ENCODE measurements at places on chromosomes 12 and 14.

GRCh38 chr14:93736378-93737014 lies 51.8 kb downstream of the PRIMA1 start:
- DNase-seq = no peak

- DNase-seq = no peak
These were observed 4.4 kb downstream of the ZBTB42 start for GRCh38 chr14:104805326-104805678.

- DNase-seq = no peak
These were observed 373.4 kb downstream of the NUAK1 start for GRCh38 chr12:105765053-105766014.

DNA sequence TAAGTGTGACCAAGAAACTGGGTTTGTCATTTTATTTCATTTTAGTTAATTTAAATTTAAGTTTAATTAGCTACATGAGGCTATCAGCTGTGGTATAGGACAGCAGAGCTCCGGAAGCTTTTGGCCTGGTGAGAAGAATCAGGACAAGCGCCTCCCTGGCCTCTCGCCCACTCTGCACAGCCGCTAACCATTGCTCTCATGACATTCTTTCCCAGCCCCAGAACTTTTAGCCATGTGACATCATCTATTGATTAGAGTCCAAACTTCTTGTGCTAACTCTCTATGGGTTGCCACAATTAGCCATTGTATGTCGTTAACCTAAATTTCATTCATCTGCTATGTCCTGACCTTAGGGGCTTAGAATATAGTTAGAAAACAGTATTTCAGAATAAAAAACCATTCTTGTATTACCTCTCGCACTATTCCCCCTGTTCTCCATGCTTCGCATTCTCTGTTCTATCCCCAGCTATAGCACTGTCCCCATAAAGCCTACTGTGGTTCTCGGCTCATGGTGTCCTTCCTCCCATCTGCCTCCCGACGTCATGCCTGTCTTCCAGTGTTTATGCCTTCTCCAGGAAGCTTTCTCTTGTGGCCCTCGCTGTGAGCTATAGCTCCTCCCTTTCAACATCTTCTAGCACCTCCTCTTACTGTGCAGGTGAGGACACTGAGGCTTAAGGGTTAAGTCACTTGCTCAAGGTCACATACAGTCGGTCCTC lies 23.5 kb downstream of the SSH1 start:
- no peak for DNase-seq

GRCh38 chr12:101174541-101174940 lies 35.5 kb downstream of the SLC5A8 start:
- DNase-seq = no peak

GRCh38 chr14:50677527-50678063 lies 9.5 kb upstream of the SAV1 start:
- DNase-seq = no peak

DNA sequence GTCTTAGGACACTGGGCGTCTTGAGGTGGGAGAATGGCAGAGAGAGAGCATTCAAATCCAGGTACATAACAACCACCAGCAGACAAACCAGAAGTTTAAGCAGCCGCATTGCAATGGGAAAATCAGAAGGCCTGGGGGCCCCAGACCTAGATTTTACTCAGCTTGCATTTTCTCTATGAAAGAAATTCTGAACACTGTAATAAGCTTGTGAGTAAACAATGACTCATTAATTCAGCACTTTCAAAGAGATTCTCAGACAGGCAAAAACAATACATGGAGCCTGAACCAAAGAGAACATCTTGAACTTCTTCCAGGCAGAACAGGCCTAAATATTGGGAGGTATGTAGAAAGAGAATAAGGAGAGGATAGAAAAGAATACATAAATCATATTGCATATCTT lies 69.8 kb upstream of the IFNG-AS1 start:
- no peak for DNase-seq

GRCh38 chr14:98958048-98958631 lies 313.9 kb downstream of the BCL11B start:
- no peak for DNase-seq

DNA sequence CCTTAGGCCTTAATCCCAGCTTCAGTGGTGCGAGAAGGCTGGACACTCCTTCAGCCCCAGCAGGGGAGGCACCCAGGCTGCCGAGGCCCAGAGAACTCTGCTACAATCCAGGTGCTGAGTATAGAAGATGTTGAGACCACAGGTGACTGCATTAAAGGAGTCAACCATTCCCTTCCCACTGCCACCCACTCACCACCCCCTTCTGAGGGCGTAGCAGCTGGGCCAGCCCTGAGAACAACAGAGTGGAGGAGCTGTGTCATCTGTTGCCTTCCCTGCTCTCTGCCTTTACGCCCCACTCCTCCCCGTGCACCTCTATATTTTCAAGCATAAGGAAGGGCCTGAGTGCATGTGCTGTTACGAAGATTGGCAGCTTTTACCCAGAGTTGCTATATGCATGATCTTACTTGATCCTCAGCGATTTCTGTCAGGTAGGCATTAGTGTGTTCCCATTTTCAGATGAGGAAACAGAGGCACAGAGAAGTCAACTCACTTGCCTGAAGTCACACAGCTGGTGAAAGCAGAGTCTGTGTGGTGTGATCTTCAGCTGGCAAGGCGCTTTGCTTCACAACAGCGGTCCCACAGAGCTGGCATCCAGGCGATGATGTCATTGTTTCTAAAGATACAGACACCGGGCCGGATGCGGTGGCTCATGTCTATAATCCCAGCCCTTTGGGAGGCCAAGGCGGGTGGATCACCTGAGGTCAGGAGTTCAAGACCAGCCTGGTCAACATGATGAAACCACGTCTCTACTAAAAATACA lies 46.7 kb downstream of the RIN3 start:
- DNase-seq = no peak

GRCh38 chr14:100566119-100566518 lies 21.1 kb downstream of the BEGAIN start:
- no peak for DNase-seq

- no peak for DNase-seq
These were observed 166.1 kb upstream of the SLC16A7 start for GRCh38 chr12:59429766-59430165.

GRCh38 chr12:5236022-5236640 lies 192.5 kb downstream of the KCNA5 start:
- no peak for DNase-seq

GRCh38 chr12:129179941-129180553 lies 326.8 kb downstream of the GLT1D1 start:
- no peak for DNase-seq

- peak; percentile 84 for DNase-seq
These were observed at the start of gene KDM5A for GRCh38 chr12:389142-390096. KDM5A (minus strand) TSS chr12:389320; CDS start chr12:389091, 229 bp downstream.

DNA sequence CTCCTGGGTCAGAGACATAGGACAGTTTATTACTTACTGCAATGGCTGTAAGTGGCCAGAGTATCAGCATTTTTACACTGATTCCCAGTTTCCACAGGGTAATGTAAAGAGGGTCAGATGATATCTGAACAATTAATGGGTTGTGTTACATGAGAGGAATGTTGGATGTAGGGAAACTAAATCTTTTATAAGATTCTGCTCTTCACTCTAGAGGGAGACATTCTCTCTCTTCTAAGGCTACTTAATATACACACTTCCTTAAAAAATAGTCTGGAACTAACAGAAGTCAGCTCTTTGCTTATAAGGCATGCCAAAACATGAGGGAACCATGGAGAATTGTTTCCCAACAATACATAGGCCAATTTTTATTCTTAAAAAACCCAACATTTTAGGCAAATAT lies 389.8 kb downstream of the ETNK1 start:
- no peak for DNase-seq

DNA sequence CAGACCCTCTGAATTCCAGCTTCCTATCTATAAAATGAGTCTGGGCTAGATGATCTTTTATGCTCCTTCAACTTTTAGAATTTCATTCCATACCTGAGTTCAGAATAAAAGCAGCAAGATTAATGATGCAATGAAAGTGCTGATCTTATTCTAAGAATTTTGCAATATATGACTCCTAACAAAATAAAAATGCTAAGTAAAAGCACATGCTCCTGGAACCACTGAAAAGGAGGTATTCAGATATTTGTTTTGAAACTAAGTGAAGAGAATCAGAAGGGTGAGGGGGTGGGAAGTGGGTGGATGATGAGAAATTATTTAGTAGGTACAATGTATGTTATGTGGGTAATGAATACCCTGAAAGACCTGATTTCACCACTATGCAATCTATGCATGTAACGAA lies 216.6 kb downstream of the PTPRO start:
- no peak for DNase-seq

- DNase-seq = no peak
These were observed 260.2 kb downstream of the BMP4 start for GRCh38 chr14:53696217-53696965.

DNA sequence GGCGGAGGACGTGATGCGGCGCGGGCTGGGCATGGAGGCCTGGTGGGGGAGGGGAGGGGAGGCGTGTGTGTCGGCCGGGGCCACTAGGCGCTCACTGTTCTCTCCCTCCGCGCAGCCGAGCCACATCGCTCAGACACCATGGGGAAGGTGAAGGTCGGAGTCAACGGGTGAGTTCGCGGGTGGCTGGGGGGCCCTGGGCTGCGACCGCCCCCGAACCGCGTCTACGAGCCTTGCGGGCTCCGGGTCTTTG lies 303 bp downstream of the GAPDH start:
- DNase-seq = no peak

DNA sequence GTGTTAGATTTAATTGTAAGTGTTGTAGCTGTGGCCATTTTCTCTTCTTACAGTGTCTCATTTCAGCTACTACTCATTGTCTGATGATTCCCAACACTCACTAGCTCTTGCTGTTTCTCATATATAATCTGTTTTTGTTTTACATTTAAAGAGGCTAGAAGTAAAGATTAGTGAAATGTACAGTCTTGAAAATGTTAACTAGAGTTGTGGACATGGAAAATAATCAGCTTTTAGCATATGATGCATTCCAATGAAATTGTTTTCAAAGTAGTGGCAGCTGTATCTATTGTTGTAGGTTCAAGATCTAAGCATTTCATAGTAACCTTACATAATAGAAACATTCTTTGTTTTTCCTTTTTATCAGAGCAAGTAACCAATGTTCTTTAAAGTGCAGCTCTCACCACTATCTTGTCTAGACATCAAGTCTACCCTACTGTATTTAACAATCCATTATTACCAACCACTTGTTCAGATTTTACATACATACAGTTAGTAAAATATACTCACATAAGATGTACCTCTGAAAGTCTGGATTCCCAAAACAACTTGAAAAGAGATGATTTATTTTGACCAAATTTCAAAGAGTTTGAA lies 76.9 kb downstream of the PPHLN1 start:
- no peak for DNase-seq

DNA sequence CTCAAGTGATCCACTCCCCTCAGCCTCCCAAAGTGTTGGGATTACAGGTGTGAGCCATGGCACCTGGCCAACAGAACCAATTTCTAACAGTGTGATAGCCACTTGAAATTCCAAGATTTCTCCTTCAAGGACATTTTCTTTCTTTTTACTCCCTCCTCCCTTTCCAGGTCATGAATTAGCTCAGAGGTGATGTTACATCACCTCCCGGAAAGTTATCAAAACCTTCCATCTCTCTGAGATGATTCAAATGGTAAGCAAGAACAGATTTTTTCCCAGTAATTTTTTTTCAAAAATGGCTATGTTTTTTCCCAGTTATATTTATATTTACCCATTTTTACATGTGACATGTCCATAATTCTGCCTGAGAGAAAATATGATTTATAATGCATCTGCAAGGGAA lies 15.6 kb upstream of the SMAGP start:
- DNase-seq = no peak

- no peak for DNase-seq
These were observed 2.1 kb downstream of the LUM start for GRCh38 chr12:91109148-91109564.

DNA sequence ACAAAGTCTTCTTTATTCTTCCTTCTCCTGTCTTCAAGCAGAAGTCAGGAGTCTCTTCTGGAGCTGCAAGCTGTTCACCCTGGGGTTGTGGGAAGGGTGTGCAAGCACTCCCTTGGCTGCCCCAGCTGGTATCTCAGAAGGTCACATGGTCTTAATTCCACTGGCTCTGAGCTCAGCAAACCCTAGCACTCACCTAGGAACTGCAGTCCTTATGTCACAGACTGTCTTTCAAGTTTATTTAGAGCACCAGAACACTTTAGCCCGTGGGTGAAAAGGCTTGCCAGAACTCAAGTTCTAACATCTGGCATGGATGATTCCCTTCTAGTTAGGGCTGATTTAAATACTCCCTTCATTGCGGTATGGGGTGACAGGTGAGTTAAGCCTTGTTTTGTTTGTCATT lies 379.0 kb downstream of the CCER1 start:
- no peak for DNase-seq

DNA sequence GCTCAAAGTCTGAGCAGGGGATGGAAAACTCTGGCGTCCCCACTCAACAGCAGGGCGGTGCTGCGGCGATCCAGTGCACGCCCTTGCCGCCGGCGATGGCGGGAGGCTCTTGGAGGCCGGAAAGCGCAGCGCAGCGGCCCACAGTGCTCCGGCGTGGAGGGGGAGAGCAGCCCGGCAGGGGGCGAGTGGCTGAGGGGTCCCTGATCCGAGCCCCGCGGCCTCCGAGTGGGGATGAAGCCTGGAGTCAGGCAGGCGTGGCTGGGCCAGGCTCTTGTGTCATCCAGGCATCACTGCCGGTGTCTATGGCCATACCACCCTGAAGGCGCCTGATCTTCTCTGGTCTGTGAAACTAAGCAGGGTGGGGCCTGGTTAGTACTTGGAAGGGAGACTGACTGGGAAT lies 183.1 kb downstream of the ALG10 start:
- no peak for DNase-seq

DNA sequence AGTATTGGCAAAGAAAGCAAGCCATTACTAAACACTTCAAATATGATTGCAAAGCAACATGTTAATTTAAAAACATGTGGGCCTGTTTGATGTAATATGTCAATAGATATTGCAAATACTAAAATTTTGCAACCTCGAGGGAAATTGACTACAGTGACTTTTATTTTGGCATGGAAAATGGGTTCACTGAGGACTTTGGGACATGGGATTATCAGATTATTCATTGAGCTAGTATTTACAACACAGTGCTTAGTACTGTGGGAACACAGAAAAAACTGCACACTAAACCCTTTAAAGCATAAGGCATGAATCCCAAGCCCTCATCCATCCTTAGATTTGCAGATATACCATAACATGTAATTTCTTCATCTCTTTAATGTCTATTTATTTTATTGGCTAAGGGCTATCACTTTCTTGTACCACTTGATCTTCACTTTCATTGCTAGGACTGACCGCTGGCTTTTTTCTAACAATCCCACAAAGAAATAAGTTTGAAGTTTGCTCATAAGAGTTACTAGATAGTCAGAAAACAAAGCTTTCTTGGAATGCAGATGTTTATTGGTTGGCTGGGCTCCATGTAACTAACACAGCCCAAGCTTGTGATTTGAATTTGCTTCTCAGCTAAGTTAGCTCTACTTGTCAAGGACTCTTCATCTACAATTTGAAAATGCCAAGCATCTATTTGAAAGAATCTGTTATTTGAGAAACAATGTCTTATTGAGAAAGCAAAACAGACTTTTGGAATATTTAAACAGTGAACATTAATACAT lies 48.7 kb downstream of the PPFIBP1 start:
- no peak for DNase-seq

GRCh38 chr12:75908961-75909605 lies 122.5 kb downstream of the PHLDA1 start:
- no peak for DNase-seq

All from stimulated activated CD4-positive, alpha-beta T cell treated with anti-CD3 and anti-CD28 coated beads, TNF-alpha, amount 100 ng/mL, for 24 hours (primary cell).